T1000 (cell line): ENCODE measurements at places on chromosomes 1 and 21.

GRCh38 chr1:41641941-41642527 lies 157.6 kb upstream of the EDN2 start:
- DNase-seq, result no peak

DNA sequence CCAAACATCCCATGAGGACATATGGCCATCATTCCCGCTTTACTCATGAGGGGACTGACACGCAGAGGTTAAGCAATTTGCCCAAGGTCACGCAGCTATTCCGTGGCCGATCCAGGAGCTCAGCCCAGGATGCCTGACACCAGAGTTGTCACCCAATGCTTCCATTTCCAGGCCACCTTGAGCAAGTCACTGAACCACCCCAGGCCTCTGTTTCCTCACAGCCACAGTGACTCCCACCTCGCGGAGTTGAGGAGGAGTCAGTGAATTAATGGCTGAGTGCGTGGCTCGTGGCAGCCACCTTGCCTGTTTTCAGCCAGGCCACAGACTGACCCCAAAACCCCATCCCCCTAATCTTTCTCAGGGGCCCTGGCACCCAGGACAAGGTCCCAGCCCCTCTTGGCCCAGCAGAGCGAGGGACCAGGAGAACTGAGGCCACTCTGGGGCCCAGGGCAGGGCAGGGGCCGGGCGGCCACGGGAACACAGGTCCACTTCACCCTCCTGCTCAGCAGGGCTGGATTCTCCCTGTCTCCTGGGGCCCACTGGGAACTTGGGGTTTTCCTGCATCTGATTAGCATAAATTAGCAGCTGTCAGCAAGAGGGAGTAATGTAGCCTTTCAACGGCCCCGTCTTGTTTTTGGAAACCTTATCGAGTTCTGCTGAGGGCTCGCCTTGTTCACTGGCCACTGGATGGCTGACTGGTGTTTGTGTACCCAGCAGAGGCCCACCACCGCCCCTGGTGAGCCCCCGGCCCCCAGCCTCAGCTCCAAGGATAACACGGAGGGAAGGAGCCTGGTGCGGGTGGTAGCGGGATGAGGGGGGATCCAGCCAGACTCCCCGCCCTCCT lies 19.7 kb upstream of the LAPTM5 start:
- DNase-seq, result no peak

GRCh38 chr1:71561206-71561605 lies 480.4 kb upstream of the ZRANB2 start:
- DNase-seq, result no peak

GRCh38 chr1:24803220-24803619 lies 58.0 kb downstream of the CLIC4 start:
- DNase-seq, result no peak

DNA sequence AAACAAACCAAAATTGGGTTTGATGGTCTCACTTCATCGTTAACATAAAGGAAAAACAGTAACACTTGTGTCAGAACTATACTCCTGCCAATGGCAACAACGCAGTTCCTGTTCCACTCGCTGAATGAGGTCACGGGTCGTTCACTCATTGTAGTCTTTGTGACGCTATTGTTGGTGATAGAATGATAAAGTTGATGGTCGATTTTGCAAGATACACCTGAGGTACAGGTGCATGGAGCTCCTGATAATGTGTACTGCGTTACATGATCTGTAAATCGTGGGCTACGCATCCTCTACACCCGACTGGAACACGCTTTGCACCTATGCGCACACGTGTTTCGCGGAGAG lies 391 bp upstream of the CENPS start:
- DNase-seq, result no peak

DNA sequence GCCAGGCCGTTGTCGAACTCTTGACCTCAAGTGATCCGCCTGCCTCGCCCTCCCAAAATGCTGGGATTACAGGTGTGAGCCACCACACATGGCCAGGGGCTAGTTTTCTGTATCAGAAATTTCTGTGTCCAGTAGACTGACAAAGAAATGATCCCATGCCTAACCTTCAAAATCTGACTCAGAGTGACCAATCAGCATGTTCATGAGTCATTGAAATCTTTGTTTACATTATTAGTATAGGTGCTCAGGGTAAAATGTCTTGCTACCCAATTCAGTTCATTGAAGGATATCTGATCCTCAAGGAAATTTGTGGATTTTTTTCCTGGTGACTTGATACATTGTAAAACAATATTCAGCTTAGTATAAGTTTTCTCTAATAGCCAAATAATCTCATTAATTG lies 11.0 kb upstream of the LDLRAD2 start:
- no peak for DNase-seq

DNA sequence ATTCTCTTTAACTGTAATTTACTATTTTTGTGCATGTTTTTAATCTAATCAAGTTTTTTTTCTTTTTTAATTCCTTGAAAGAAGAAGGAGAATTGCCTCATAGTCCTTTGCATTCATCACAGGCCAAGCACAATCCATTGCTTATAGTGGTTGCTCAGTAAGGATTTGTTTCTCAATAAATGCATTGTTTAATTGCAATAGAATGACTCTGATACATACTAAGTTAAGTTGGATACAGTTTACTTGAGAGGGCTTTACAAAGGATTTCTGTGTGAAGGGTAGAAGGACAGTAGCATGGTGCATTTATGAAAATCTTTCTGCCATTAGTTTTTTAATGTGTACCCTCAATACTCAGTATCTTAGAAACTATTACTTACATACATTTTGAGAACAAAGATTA lies 186.2 kb downstream of the LRRIQ3 start:
- DNase-seq, result no peak

GRCh38 chr1:1947493-1947892 lies 28.4 kb upstream of the TMEM52 start:
- DNase-seq, result no peak

- no peak for DNase-seq
Measured at GRCh38 chr1:245956225-245956624, 550.9 kb downstream of the SMYD3 start.

DNA sequence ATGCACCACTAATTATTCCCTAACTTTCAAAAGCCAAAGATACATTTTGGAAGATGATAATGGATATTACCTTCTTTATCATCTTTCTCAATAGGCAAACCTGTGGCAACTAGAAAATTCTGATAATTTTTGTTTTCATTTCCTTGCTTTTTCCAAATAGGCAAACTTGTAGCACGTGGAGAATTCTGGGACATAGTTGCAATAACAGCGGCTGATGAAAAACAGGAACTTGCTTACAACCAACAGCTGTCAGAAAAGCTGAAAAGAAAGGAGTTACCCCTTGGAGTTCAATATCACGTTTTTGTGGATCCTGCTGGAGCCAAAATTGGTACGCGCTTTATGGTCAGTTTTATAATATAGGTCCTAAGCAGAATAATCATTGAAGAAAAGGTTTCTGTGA lies 1.5 kb downstream of the FPGT start:
- DNase-seq, result no peak

- no peak for DNase-seq
Measured at GRCh38 chr1:39474810-39475209, 16.6 kb upstream of the BMP8A start.

- DNase-seq, result no peak
Measured at GRCh38 chr1:24600551-24600950, 42.6 kb upstream of the SRRM1 start.

- peak; percentile 26 for DNase-seq
Measured at GRCh38 chr1:38026592-38027200, 14.2 kb downstream of the UTP11 start.

GRCh38 chr1:19424651-19425570 lies 60.4 kb downstream of the CAPZB start:
- DNase-seq, result no peak

DNA sequence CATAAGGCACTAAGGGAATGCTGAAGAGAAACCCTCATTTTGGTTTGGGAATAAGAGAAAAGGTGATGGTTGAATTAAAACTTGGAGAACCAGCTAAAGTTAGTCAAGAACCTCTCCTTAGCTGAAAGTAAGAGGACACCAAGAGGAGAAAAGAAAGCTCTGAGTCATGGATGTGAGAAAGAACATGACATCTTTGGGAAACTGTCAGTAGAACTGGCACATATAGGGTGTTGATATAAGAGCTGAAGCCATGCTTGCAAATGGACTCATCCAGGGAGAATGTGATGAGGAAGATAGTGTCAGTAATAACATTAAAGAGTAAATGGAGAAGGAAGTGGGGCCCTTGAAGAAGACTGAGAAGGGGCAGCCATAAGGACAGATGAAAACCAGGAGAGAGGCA lies 54.3 kb downstream of the LRRC8C start:
- DNase-seq, result no peak

GRCh38 chr1:26723013-26723991 lies 27.5 kb downstream of the ARID1A start:
- peak; percentile 66 for DNase-seq

DNA sequence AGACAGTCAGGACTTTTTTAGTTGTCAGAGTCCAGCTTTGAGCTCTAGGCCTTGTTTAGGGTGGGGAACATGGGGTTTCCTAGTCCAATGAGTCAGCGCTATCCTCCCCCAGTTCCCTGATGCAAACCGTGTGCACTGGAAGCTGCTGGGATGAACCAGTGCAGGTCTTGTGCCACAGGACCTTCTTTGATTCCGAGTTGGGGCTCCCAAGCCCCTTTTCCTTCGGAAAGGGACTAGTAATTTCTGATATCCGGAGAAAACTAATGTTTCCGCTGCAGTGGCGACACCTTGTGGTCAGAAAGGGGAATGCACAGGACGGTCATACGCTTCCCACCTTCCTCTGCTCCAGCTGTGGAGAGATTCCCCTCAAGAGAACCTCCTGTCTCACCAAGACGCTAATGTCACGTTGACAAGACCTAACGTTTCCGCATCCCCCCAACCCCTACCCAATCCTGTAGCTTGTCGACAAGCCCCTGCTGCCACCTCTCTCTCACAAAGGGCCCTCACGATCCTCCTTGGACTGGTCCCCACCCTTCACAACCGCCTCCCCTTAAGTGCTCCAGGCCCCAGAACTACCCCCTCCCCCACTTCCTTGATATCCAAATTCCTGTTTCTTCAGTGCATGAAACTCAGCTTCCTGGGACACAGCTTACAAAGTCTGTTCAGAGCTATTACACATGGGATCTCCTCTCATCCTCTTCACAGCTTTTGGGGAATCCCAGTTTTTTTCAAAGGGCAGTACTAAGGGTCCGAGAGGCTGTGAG lies 30.9 kb downstream of the GPA33 start:
- peak; percentile 18 for DNase-seq

DNA sequence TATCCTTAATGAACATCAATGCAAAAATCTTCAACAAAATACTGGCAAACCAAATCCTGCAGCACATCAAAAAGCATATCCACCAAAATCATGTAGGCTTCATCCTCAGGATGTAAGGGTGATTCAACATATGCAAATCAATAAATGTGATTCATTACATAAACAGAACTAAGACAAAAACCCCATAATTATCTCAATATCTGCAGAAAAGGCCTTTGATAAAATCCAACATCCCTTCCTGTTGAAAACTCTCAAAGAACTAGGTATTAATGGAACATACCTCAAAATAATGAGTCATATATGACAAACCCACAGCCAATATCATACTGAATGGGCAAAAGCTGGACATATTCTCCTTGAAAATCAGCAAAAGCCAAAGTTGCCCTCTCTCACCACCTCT lies 54.6 kb upstream of the DEPDC1 start:
- DNase-seq, result no peak
